ENCODE measurements at places on chromosomes 12 and 14.

DNA sequence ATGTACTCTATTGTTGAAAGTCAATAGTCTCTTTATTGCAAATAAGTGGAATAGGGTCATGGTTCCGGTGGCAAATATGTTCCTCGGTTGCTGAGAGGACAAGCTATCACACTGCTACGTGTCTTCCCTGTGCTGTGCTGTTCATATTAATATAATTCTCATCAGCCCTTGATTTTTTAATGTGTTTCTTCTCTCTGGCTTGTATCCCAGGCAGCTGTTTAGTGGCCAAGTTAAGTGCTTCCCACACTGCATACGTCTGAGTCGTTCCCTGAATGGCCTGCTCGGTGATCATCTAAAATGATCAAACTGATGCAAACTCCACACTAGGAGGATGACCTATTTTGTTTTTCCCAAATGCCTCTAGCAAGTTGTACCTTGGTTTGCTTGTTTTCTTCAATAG is 186.4 kb downstream of the ANO6 start:
- DNase-seq: no peak

DNA sequence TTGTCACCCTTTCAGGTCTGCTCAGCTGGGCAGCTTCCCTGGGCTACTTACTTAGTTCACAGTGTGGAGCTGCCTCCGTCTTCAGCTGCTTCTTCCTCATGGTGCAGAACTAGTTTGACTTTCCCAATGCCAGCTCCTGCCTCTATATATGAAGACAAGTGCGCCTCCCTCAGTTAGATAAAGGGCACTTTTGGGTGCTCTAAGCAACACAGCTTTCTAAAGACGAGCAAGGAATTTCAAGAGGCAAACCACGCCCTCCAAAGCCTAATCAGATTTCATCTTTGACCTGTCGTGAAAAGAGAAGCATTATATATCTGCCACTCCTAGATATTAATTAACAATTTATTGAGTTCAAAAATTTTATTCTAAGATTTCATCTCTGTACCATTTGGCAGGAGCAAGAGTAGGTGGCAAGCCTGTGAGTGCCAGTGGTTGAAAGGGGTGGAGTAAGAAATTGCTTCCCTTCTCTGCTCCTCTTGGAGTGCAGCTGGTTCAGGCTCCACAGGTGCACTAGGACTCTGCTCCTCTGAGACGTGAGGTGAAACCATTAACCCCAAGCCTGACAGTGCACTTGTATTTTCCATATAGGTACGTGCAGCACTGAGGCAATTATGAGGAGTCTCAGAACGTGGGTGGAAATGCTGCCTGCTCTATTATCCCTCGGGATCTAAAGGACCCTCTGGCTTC is 2.1 kb upstream of the SLC11A2 start:
- DNase-seq: no peak

DNA sequence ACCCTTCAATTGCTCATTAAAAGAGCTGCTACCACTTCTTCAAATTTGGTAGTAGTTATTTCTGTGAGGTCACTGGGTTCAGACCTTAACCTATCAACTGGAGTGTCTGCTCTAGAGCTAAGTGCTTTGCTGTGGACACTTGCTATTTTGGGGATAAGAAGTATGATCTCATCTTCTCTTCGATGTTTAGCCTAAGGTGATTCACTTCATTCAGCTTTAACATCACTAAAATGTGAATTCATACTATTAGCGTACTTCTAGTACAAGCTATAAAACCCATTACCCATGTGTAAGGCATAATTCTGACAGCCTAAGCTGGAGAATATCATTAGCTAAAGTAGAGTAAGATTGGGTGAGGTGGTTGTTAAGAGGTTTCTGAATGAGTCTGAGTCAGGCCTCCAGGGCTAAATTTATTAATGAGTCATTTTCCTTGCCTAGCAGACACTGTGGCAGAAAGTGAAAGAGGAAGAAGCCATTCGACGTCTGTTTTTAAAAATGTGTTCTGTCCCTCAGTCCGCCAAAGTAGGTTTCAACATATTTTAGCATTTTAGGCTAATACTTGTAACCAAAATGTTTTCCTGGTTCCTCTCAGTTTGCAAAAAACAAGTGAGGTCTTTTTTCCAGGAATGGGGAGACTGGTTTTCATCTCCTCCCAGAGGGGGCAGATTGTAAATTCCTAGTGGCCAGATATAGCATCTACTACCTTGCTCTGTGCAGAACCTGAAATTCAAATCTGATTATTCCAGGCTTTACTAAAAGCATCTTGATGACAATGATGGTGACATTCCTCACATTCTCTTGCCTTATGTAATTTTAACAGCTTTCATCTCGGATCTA is 103.6 kb downstream of the SSPN start:
- DNase-seq: no peak

- DNase-seq: no peak
Measured at GRCh38 chr12:75951399-75952278, 79.9 kb downstream of the PHLDA1 start.

- no peak for DNase-seq
Measured at GRCh38 chr12:89965993-89966392, 257.4 kb upstream of the ATP2B1 start.

DNA sequence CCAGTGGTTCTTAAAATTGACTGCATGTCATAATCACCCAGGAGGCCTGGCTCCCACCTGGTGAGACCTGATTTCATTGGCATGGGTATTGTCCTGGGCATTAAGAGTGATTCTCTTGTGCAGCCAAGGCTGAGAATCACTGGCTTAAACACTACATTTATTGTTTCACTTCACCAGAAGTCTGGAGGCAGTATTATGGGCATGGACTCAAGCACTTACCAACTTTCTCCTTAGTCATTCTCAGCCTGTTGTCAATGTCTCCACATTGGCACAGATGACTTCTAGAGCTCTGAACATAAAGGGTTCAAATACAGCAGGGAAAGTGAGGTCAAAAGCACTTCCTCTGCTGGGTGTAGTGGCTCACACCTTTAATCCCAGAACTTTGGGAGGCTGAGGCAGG is 25.6 kb upstream of the GCH1 start:
- no peak for DNase-seq

DNA sequence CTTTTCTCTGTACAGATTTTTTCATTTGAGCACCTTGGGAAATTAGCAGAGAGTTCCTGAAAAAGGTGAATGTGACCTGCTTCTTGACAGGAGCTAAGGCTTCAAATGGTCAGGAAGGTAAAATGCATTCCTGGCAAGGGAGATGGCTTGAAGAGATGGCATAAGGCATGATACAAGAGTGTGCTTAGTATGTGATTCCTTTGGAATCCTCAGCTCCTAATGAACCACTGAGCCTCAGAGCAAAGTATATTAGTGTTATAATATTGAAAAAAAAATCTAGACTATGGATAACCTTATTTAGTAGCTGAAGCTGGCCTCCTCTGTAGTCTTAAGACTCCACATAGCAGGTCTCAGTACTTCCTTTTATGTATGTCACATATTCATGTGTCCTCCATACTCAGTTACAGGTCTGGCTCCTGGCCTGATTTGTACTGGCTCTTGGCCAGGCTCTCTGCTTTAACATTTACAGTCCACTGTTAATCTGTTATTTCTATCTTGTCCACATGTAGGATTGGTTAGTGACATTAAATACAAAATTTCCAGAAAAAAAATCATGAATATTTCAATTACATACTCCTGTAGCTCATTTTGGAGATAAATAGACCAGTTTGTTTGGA is 17.9 kb downstream of the TOGARAM1 start:
- DNase-seq: no peak

DNA sequence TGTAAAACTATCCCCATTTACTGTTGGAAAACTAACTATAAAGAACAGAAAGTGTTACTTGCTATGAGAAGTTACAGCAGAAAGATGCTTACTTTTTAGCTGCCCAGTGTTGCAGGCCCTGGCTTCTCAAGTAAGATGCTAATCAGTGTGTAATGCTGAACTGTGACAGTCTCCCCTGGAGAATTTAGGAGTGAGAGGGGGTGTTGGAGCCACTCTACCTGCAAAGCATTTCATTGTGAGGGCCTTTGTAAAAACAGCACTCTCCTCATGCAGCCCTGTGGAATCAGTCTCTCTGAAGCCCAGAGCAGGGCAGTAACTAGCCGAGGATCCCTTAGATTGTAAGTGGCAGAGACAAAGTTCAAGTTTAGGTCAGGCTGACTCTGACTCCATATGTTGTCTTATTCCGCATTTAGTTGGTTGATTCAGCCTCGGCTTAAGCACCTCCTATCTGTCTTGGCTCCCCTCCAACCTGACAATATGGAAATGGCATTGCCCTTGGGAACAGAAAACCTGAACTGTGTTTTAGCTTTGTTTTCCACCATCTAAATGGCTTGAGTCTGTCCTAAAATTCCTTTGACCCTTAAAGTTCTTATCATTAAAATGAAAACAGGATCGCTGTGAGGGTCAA is 141.3 kb downstream of the PRKCH start:
- DNase-seq: no peak

GRCh38 chr12:22899184-22899583 is 274.2 kb downstream of the ETNK1 start:
- peak; percentile 19 for DNase-seq

GRCh38 chr14:43471595-43471994 is 1035.5 kb downstream of the FSCB start:
- no peak for DNase-seq

GRCh38 chr12:26195641-26196420 is 458 bp downstream of the SSPN start:
- peak; percentile 28 for DNase-seq

DNA sequence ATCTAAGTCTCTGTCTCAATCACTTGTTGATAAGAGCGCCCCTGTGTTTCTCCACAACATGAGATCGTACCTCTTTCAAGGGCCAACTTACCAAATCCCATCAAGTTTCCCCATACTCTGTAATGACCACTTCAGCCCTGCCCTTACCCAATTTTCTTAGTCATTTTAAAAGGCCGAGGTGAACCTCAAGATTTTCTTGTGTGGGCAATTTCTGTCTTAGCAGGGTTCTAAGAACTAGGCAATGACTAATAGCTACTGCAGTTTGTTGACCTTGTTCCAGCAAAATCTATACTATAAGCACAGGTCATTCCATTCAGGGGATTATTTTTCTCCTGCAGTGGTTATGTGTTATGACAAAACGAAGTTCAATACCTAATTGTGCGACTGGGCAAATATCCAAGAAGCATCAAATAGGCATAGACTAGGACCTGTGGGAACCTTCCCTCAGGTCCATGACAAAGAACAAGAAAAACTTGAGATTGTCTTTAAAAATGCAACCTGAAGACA is 359.8 kb downstream of the PCNX1 start:
- no peak for DNase-seq

- DNase-seq: peak; percentile 22
Measured at GRCh38 chr14:23435543-23436326, at the start of gene MYH7. TSS of gene MYH7 (minus strand) at chr14:23435660. CDS start at chr14:23433732, 1,928 bp downstream.

- no peak for DNase-seq
Measured at GRCh38 chr12:68839183-68840147, 31.5 kb downstream of the MDM2 start.
